NCI-H510A (cell line): ENCODE measurements at places on chromosomes 16 and 17.

GRCh38 chr17:82058230-82058854, 6.6 kb downstream of the GPS1 start:
- DNase-seq = no peak

GRCh38 chr16:61836804-61837393, 199.3 kb downstream of the CDH8 start:
- no peak for DNase-seq

GRCh38 chr17:15885770-15886169, 59.2 kb upstream of the ADORA2B start:
- no peak for DNase-seq

DNA sequence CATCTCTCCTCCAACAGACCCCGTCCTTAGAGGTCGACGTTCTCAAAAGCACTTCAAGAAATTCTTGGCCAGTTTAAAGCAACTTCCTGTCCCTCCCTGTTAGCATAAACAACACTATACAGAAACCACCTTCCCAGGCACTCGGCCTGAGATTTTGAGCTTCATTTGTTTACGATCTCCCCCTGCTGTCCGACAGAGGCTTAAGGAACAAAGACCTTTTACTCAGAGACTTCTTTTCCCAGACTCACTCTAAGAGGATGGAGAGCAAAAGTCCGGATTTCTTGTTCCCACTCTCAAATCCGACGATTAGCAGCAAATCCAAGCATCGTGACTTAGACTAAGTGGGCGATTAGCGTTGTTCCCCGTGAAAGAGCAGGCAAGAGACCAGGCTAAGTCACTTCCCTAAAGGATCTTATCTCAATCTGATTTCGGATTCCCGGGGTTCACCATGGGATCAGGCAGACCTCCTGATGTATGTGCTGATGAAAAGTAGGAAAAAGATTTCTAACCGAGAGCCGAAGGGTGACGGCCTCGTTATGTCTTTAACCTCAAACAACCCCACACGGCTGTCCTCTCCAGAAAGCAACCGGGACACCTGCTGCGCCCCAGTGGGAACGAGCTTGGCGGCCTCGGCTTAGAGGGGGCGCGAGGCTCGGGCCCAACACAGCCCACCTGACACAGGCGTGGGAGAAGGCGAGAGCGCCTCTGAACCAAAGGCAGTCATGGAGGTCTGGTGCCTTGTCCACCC, 598 bp downstream of the INPP5K start:
- no peak for DNase-seq

DNA sequence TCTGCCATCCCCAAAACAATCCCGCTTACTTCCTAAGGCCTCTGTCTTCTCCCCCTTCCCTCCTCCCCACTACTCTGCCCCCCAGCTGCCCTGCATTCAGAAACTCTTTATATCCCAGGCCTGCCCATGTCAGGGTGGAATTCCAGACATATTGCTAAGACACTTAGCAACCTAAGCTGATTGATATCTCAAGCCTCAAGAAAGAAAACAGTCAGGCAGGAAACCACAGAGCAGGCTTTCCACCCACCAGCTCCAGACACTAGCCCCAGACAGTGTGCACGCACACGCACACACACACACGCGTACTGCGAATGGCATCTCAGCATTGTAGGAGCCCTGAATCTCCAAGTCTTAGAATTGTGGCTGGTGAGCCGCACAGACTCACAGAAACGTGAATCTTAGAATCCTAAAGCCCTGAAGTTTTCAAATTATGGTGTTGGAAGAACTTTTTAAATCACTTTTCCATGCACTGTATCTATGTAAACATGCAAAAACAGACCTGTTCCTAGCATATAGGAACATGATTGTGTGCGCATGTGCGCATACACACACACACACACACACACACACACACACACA, 8.8 kb upstream of the LPCAT2 start:
- DNase-seq = no peak

DNA sequence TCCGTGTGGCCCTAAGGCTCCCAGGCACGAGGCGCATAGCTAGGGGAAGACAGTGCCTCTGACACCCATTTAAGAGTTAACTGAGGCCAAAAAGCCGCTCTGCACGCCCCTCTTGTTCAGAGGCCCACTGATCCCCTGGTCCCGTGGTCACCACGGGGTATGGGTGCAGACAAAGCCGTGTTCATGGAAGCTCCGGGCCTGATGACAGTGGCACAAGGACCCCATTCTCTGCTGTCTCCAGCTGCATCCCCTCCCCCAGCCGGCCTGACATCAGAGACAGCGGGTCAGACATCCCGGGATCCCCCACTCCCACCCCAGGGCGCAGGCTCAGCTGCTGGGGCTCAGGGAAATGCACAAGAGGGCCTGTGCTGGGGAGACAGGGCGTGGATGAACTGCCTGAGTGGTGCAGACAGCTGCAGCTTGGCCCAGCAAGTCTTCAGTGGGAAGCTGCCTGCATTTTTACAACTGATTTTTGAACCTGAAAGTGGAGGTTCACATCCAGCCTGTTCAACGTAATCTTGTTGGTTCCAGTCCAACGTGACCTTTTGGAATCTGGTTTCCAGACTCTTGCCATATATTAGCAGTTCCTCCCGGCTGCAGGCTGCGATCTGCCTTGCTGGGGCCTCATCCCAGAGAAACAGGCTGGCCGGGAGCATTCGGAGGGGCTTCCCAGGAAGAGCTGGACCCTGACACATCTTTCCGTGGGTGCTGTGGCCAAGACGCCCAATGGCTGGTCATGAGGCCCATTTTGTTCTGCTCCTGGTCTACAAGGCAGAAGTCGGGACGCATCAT, 9.7 kb upstream of the BAHCC1 start:
- DNase-seq = no peak
